ENCODE measurements at places on chromosomes 12 and 14.

DNA sequence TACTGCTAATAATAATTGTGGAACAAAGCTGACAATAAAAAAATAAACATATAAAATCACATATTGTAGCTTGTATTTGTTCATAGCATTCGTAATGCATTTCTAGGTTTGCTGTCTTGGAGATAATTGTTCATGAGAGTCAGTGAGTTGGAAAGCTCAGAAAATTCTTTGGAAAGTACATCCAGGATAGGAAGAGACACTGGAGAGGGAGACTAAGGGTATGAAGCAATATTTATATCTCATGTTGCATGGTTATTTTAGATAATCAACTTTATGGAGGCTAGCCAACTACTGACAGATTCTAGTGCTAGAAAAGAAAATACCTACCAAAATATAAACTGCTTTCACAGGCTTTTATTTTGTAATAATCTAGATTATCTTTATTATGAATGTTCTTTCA lies 1095.2 kb downstream of the FSCB start:
- no peak for DNase-seq

DNA sequence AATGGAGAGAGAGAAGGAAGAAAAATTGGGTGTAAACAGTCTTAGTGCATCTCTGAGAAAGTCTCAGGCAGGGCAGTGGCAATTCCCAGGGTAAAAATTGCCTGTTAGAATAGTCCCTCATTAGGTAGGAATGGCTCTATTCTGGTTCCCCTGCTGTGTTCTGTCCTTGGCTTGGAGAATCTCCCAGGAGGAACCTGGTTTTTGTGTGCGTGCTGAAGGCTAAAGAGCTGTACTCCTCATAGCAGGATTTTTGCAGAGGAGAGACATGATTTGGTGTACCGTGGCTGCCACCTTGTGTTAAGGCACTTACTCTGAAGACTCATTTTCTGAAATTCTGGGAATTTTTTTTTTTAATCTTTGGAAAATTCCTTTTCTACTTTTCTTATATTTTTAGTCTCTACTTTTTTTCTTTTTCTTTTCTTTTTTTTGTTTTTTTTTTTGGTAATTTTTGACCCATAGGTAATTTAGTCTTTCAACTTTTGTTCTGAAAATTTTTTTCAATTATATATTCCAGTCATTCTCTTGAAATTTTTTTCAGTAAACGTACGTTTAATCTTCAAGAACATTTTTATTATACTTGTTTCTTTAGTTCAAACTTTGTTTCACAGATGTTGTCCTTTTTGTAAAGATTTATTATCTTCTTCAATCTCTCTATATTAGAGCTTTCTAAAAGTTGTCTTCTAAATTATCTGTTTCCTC lies 63.8 kb downstream of the FBXO33 start:
- no peak for DNase-seq

DNA sequence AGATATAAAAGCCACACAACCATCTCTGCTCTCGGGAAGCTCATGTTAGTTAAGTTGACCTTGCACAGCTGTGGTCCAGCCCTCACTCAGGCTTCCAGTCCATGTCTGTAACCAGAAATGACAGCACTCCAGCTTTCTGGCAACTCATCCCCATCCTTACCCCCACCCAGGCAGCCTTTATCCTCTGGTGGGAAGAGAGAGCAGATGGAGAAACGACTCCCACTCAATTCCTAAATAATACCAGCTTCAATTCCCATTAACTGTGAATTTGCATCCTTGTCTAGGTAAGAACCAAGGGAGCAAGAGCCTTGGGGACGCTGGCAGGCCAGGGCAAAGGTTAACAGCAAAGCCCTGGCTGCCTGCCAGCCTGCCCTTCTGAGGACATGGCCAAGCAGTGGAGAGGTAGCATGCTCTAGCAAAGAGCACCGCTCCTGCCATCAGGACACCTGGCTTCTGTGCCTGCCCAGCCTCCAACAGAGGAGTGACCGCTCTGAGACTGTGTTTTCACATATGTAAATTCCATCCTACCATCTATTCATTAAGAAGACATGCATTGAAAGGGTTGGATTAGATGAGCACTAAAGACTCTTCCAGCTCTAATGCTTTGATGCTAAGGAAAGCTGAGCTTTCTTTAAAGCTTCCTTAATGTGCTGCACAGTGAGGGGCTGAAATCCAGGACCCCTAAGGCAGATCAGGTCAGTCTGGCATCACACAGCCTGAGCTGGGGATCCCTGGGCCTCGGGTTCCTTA lies 236.1 kb downstream of the GRIN2B start:
- DNase-seq: no peak

DNA sequence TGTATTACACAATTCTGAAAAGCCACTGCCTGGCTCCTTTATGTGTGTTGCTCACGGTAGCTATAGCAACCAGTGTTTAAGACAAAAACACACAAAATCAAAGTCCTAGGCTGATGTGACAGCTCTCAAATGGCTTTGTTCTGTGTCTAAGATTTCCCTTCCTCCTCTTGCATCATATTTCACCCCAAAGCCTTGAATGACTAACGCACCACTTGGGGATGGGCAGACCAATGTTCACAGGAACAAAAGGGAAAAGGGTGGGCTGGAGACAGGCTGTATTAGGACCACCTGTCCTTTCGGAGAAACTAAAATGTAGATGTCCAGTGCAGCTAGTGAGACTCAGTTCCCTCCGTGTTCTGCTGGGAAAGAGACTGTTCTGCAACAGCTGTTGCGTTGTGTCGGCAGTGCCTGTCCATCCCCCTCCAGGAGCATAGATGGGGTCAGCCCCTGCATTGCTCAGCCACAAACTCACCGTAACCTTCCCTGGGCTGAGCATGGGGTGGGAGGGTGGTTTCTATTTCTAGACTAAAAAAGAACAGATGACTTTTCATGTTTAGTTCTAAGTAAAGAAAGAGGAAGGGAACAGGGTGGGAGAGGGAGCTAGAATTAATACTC lies 26.8 kb upstream of the DAAM1 start:
- peak; percentile 5 for DNase-seq

DNA sequence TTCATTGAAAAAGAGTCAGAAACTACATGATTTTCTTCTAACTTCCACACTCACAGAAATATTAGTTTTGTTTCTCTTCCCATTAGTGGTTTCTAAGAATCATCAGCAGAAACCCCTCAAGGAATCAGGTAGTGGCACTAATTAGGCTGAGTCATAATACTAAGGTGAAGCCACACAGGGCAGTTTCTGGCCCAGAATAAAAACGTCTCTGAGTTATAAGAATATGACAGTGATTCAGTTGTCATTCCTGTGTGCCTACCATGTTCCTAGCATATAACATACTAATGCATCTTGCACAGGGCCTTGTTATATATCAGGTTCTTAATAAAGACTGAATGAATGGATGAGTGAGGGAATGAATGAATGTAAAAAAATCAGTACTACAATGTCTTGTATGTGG lies 206.0 kb upstream of the PLEKHG7 start:
- DNase-seq: no peak

GRCh38 chr12:46874642-46875041 lies 48.8 kb upstream of the SLC38A4 start:
- DNase-seq: no peak

DNA sequence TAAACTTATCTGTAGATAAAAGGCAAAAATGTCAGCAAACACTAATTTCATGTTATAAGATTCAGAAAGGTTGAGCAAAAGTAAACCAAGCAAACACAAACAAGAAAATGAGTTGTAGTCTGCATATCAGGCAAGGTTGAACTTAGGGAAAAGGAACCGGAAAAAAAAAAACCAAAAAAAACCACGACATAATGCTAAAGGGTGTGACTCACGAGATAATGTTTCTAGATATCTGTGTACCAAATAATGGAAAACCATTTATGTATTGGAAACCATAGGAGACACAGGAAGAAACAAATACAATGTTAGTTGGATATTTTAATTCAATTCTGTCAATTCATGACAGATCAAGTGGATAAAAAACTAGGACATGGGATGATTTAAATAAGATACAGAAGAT lies 60.5 kb downstream of the GPATCH2L start:
- DNase-seq: no peak

GRCh38 chr14:42994051-42994736 lies 1387.5 kb downstream of the LRFN5 start:
- DNase-seq: no peak

DNA sequence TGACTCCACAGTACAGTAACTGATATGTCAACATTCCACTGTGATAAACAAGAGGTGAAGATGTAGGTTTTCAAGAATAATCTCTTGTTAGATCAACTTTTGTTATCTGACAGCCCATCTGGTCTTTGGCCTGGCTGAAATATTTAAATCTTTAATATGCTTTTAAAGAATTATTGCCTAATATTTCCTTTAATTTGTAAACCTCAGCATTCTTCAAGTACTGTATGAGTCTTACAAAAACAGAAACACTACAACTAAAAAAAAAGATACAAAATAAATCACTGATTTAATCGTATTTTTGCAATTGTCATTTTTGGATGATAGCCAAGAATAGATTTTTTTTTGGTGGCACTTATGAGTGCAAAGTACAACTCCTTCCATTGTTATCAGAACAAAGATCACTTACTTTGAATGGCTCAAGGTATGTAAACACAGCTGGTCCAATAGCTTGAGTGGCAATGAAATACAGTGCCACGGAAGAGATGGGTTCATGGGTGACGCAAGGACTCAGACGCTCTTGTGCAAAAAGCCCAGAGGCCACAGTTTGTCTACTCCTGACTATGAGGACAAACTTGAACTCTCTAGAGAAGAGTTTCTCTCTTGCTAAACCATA lies 109.5 kb downstream of the PAX9 start:
- DNase-seq: no peak

DNA sequence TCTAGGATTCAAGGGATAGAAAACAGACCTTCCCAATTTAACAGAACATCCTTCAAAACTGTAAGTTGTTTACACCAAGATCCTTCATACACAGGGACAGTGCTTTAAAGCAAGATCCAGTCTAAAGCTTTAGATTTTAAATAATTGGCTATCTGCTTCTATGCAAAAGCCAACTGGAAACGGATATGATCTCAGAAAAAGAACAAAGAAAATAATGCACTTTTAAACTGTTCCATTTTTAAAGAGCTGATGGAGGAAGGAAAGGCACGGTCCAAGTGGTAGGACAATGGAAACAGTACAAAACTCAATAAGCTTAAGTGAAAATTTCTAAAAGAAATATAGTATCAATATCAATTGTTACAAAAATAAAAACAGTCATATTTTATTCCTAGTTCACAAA lies 27.7 kb downstream of the LRP6 start:
- no peak for DNase-seq

- no peak for DNase-seq
Observed at GRCh38 chr12:122956035-122956434, 10.2 kb downstream of the ABCB9 start.

GRCh38 chr12:110548678-110549077 lies 34.4 kb downstream of the PPTC7 start:
- DNase-seq: no peak

GRCh38 chr14:105165761-105166485 lies 2.7 kb downstream of the JAG2 start:
- no peak for DNase-seq

- DNase-seq: no peak
Observed at GRCh38 chr14:69045857-69046475, 66.9 kb upstream of the ACTN1 start.

- no peak for DNase-seq
Observed at GRCh38 chr14:58656671-58657411, 19.1 kb downstream of the DACT1 start.

DNA sequence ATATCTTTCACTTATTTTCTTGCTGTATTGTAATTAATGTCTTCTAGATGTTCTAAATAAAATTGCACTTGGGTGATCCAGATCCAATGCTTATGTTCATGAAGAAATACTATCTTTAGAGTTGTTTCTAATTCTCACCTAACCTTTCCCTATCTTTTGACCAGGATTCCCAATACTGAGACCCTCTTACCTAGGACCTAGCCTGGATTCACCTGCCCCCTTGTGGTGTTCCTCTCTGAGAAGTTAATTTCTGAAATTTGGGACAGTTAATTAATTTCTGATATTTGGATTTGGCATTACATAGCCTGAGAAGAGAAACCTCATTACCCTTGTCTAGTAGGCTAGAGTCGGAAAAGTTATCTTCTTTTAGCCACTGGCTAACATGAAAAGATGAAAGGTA lies 29.5 kb downstream of the FOXA1 start:
- no peak for DNase-seq

- no peak for DNase-seq
Observed at GRCh38 chr12:108810636-108811035, 46.7 kb downstream of the SSH1 start.

GRCh38 chr14:58513272-58513671 lies 85.8 kb downstream of the KIAA0586 start:
- no peak for DNase-seq

- no peak for DNase-seq
Observed at GRCh38 chr12:79327465-79327864, 363.3 kb downstream of the PAWR start.

- no peak for DNase-seq
Observed at GRCh38 chr12:52215587-52216031, 17.4 kb upstream of the KRT7 start.

GRCh38 chr12:110373025-110373424 lies 30.5 kb downstream of the ANAPC7 start:
- DNase-seq: no peak

DNA sequence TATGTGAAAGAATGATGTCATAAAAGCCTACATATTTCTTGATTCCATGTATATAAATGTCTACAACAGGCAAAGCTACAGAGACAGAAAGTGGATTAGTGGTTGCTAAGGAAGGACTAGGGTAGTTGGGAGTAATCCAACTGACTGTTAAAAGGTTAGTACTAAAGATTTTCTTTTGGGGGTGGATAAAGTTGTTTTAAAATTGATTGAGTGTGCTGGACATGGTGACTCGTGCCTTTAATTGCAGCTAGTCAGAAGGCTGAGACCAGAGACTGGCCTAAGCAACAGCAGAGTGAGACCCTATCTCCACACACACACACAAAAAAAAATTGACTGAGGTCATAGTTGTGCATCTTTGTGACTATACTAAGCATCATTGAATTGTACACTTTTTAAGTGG lies 234.3 kb downstream of the C12orf50 start:
- DNase-seq: no peak

- DNase-seq: no peak
Observed at GRCh38 chr14:102610968-102611811, 18.7 kb downstream of the RCOR1 start.

- no peak for DNase-seq
Observed at GRCh38 chr12:30414507-30414906, 281.2 kb downstream of the IPO8 start.

GRCh38 chr12:10214136-10214894 lies 1.6 kb downstream of the GABARAPL1 start:
- DNase-seq: no peak

DNA sequence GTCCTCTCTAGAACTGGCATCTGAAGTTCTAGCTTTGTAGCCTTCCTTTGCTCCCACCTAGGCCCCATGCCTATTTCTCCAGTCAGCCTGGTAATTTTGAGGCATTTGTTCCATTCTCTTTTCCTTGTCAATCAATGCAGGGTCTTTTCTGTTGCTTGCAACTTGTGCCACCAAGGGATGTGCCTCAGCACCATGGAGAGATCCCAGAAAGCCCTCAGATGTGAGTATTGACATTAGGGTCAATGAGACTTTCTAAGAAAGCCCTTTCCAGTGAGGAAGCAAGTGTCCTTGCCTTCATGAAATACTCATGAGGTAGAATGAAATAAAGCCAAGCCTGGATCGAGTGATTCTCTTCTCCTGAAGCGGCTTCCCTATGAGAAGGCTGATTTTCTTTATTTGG lies 213.9 kb downstream of the SLC15A4 start:
- no peak for DNase-seq

GRCh38 chr14:103662591-103662990 lies 33.6 kb downstream of the KLC1 start:
- DNase-seq: no peak
